ENCODE measurements at places on chromosomes 3 and 15.

GRCh38 chr3:190608850-190609589 is 95.1 kb downstream of the IL1RAP start:
- no peak for DNase-seq

DNA sequence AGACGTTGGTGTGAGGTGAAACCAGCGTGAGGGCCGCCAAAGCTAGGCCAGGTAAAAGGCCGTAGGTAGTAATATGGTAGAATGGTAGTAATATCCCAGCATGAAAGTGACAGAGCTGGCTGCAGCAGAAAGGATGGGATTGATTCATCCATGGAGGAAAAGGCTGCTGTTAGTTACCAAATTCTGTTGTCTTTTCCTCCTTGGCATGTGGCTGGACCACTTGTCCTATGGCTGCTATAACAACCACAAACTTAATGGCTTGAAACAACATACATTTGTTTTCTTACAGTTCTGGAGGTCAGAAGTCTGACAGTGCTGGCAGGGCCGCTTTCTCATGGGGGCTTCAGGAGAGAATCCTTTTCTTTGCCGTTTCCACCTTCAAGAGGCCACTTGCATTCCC is 47.8 kb upstream of the CHST2 start:
- no peak for DNase-seq

GRCh38 chr15:45539680-45540079 is 17.1 kb upstream of the SLC30A4 start:
- DNase-seq: no peak

GRCh38 chr3:138127636-138128365 is 4.4 kb downstream of the A4GNT start:
- no peak for DNase-seq

DNA sequence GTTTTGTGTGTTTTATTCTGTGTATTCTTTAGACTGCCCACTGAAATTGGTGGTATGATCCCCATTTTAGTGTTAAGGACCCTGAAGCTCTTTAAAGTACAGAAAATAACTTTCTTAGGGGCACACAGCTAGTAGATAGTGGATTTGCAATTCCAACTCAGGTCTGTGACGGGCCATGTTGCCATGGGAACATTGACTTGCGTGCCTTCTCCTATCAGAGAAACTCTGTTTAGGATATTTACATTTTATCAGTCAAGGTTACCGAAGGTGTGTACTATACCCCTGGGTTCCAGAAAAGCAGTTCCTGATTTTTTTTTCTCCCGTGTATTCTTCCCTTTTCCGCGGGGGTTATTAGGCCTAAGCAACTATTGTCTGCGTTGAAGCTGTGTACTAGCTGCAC is 19.4 kb downstream of the MYZAP start:
- DNase-seq: no peak

GRCh38 chr15:74635228-74635627 is 19.6 kb downstream of the CLK3 start:
- no peak for DNase-seq

- no peak for DNase-seq
Observed at GRCh38 chr15:28915041-28915810, 29.5 kb downstream of the APBA2 start.

- no peak for DNase-seq
Observed at GRCh38 chr3:138197058-138197457, 10.0 kb downstream of the ARMC8 start.

- no peak for DNase-seq
Observed at GRCh38 chr3:157026091-157026490, 133.9 kb downstream of the CCNL1 start.

DNA sequence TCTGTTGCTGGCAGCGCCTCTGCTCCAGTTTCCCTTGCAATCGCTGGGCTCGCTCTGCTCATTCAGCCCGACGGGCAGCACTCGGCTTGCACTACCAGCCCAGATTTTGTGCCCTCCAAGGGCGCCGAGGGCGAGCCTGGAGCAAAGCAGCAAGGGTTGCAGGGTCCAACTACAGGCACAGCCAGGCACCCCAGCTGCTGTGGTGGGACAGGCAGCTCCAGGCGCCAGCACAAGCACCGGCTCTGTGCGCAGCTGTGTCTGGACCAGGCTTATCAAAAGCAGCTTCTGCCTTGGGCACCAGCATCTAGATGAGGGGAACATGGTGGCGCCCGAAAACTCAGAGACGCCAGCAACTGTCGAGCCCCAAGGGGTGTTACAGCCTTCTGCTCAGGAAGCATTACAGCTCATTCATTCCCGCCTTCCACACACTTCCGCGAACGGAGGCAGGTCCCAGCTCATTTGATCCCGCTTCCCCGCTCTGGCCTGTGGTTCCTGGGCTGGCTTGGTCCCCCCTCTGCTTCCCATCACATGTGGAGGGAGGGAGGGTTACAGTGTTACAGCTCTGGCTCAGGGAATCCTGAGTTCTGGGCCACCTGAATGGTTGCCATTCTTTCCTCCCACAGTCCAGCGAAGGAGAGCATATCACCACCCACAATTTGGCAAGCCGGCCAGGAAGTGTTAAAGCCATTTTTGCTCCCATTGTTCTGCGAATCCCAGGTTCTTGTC is 409.9 kb upstream of the ALCAM start:
- no peak for DNase-seq

DNA sequence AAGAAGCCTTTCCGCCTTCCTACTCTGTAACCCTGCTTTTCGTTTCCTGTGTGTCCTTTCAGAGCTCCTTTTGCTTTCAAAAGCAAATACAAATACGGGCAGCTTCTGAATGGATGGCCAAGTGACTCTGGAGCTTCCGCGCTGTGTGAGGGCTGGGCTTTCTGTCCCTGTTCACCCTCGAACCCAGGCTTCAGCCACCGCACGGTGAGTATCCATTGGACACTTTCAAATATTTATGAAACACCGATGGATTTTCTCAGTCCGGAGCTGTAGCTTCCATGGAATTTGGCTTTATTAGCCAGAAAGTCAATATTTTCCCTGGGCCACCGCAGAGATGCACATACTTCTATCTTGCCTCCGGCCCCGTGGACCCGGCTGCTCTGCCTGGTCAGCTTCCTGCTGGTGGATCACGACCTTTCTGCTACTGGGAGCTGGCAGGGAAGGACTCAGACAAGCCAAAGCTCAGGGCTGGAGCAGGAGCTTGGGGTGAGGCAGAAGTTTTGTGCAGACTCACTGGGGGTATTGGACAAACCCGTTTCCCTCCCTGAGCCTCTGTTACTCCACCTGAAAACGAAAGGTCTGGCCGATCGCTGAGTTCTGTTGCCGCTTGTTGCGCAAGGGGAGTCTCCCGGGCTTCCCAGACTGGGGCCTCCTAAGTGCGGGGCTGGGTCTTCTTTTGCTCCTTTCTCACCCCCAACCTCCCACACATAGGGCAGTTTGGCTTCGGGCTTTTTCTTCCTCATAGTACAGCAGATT is 63.6 kb downstream of the LINGO1 start:
- no peak for DNase-seq

- DNase-seq: peak; percentile 33
Observed at GRCh38 chr15:44215594-44215993, 20.5 kb upstream of the FRMD5 start.

GRCh38 chr3:81214631-81215030 is 546.8 kb downstream of the GBE1 start:
- DNase-seq: no peak

DNA sequence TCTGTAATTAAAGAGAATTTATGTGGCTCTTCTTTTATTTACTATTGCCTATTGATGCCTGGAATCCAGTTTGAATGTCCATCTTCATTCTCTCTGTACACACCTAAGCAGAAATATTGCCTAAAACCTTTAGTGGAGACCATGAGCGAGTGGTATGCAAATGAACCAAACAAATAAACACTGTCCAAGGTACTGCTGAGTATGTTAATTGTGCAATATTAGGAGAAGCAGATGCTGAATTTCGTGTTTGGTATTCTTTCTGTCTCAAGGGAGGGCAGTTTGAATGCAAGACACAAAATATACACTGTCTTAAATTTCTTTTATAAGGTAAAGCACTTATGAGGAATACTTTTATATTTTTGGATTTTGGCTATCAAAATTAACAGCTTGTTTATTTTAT is 440.9 kb downstream of the RBMS3 start:
- DNase-seq: no peak

GRCh38 chr3:7194071-7194835 is 333.3 kb downstream of the GRM7 start:
- no peak for DNase-seq

- DNase-seq: no peak
Observed at GRCh38 chr3:143242101-143242500, 122.5 kb downstream of the CHST2 start.

DNA sequence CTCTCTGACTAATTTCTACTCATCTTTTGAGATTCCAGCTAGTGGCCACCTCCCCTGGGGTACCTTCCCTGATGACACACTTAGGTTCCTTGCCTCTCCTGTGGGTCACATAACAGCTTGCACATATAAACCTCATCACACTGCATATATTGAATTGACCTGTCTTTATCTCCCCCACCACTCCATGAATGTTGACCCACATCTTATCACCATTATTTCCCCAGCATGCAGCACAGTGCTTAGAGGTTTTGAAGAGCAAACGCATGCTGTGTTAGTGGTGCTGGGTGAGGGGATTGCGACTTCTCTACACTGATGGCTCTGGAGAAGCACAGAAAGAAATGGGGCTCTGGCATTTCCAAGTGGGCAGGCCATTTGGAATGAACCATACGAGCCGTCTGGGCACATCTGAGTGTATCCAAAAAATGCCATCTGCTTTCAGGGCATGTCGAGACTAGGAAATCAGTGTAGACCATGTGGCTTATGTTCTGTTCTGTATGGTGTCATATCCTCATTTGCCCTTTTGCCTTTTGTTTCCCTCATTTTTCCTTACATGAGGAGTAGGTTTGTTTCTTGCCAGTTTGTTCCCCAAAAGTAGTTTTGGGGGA is 333.2 kb upstream of the TRIM42 start:
- no peak for DNase-seq

DNA sequence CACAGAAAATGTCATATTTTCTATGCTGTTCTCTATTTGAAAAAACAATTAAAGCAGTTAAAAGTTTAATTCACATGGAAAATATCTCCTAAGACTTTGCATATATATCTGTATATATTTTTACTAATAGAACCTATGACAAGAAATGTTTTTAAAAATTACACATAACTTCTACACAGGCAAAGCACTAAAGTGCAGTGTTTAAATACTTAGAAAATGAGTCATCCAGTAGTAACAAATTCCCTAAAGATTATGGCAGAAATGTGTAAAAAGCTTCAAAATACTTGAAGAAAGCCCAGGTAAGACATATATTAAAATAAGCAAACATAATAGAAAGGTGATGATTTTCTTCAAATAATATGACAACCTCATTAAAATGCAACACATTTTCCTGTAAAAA is 236.6 kb downstream of the TBC1D5 start:
- no peak for DNase-seq

GRCh38 chr3:13748276-13748879 is 131.5 kb downstream of the WNT7A start:
- no peak for DNase-seq

DNA sequence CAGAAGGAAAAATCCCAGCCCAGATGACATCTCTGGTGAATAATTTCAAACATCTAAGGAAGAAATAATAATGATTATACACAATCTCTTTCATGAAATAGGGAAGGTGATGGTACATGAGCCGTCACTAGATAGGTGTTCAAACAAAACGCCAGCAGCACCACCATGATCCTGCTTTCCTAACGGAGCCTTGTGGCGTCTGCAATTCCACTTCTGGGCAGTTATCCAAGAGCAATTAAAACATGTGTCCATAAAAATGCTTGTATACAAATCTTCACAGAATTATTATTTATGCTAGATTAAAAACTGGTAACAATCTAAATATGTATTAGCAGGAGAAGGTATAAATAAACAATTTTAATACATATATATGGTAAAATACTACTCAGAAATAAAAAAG is 33.7 kb downstream of the RTP4 start:
- DNase-seq: no peak

DNA sequence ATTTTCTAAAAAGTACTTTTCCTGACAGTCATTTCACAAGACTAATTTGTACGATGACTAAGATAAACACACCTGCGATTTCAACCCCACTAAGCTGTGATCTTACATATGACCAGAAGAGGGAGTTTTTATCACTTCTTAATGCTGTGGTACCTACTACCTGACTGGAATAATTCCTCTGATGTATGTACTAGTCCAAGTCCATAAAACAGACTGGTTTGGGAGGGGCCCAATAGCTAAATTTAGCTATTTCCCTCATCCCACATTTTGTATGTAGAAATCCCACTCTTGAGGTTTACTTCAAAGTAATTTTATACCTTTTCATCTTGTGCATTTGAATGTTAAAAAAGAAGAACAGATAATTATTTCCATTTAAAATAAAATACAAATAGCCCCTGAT is 49.7 kb upstream of the SCAANT1 start:
- DNase-seq: no peak

- DNase-seq: no peak
Observed at GRCh38 chr3:38271553-38271952, 5.9 kb downstream of the SLC22A13 start.

DNA sequence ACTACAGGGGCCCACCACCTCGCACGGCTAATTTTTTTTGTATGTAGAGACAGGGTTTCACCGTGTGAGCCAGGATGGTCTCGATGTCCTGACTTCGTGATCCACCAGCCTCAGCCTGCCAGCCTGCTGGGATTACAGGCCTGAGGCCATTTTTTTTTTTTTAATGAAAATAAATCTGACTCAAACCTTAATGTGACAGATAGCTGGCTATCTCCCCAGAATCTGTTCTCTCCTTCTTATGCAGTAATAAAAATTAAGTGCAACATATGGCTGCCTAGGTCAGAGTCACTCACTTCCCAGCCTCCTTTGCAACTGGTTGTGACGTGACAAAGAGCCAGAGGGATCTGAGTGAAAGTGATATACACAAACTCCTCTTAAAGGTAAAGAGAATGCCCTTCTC is 53.0 kb downstream of the ZNF148 start:
- peak; percentile 76 for DNase-seq

GRCh38 chr15:42581272-42581730 is 5.9 kb downstream of the STARD9 start:
- no peak for DNase-seq

DNA sequence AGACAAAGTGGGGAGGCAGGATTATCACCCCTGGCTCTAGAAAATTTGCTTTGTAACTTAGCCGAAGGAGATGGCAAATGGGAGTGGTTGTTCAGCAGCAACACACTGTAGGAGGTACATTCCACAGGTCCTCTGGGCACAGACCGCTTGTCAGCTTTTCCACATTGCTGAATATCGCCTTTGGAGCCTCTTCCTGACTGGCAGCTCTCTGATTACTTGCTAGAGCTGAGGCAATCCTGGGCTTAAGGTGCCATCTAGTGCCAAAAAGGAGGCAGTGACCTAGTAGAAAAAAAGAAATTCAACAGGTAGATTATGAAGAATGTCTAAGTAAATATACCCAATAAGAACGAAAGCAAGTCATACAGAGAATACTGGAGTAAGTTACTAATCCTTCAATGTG is 13.1 kb upstream of the SCN5A start:
- DNase-seq: no peak

- DNase-seq: no peak
Observed at GRCh38 chr3:10528046-10528445, 22.7 kb upstream of the ATP2B2 start.

GRCh38 chr3:196609805-196610515 is 29.5 kb upstream of the NRROS start:
- DNase-seq: no peak

- no peak for DNase-seq
Observed at GRCh38 chr3:44301746-44302145, 36.8 kb upstream of the TCAIM start.

- DNase-seq: peak; percentile 90
Observed at GRCh38 chr3:190076601-190077394, 43.9 kb downstream of the P3H2 start.

GRCh38 chr3:34066328-34066727 is 267.9 kb downstream of the PDCD6IP start:
- DNase-seq: no peak

- DNase-seq: no peak
Observed at GRCh38 chr3:120341658-120342346, 7.4 kb downstream of the LRRC58 start.
